ENCODE measurements at places on chromosomes 16 and 17.

DNA sequence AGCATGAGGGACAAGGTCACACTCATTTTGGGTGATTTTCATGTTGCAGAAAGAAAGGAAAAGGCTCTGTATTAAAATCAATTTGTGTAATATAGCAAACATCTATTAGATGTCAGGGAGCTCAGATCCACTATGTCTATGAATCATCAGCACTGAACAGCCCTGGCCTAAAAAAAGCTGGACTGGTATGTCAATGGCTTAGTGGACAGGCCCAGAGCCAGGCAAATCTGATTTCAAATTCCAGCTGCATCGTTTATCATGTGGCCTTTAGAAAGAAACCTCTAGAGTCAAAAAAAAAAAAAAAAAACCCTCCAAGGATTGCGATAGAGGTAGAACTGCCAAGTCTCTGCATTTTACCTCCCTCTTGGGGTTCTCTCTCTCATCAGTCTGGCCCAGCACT is 5.4 kb downstream of the GAS7 start:
- peak; percentile 96 for DNase-seq

DNA sequence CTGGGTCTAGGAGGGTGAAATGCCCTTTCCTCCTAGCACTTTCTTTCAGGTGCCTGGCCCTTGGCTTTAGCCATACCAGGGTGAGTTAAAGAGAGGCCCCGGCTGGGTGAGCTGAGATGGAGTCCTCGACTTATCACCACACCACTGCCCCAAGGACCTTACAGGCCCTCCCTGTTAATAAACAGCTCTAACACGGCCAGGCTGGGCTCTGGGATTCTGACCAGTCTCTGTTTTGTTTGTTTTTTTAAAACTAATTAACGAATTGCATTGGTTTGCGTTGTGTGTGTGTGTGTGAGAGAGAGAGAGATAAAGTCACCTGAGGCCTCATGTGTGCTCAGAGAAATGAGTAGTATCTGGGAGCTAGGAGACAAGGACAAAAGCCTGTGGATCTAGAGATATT is 14.3 kb downstream of the MYL4 start:
- DNase-seq = no peak

GRCh38 chr17:80598813-80599545 is 54.3 kb downstream of the RPTOR start:
- no peak for DNase-seq

- no peak for DNase-seq
Measured at GRCh38 chr16:89502081-89502843, 5.9 kb upstream of the SPG7 start.

DNA sequence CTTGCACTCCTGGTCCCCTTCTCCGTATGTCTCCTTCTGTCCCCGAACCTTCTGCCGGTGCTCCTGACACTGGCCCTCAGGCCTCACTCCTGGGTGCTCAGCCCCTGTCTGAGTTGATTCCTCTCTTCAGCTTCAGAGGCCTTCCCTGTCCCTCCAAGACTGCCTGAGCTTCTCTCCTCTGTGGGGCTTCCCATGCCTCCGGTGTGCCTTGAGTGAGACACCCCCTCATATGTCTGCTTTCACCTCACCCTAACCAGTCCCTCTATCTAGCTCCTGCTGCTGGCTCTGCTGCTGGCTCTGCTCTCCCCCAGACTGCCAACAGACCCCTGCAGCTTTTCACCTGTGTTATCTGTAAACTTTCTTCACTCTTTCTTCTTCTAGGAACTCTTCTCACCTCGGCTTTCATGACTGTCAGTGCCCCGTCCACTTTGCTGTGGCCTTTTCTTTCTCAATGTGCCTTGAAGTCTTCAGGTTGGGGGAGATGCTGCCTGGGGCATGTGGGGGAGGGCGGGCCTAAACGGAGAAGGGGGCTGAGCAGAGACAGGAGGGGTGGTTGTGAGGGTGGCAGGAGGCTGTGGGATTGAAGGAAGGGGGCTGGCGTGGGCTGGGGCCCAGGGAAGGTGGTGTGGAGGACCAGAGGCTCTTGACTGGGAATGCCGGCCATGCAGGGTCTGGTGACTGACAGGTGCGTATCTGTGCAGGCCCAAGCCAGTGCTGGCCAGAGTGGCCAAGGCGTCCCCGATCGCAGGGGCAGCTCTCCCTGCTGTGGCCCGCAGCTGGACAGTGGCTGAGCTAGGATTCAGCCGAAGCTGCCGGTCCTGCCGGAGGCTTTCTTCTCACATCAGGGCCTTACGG is 81.3 kb downstream of the METRNL start:
- DNase-seq = no peak

GRCh38 chr17:31200287-31200686 is 96.8 kb downstream of the OMG start:
- DNase-seq = peak; percentile 15

- peak; percentile 67 for DNase-seq
Measured at GRCh38 chr16:84720177-84720579, 20.4 kb downstream of the USP10 start.

DNA sequence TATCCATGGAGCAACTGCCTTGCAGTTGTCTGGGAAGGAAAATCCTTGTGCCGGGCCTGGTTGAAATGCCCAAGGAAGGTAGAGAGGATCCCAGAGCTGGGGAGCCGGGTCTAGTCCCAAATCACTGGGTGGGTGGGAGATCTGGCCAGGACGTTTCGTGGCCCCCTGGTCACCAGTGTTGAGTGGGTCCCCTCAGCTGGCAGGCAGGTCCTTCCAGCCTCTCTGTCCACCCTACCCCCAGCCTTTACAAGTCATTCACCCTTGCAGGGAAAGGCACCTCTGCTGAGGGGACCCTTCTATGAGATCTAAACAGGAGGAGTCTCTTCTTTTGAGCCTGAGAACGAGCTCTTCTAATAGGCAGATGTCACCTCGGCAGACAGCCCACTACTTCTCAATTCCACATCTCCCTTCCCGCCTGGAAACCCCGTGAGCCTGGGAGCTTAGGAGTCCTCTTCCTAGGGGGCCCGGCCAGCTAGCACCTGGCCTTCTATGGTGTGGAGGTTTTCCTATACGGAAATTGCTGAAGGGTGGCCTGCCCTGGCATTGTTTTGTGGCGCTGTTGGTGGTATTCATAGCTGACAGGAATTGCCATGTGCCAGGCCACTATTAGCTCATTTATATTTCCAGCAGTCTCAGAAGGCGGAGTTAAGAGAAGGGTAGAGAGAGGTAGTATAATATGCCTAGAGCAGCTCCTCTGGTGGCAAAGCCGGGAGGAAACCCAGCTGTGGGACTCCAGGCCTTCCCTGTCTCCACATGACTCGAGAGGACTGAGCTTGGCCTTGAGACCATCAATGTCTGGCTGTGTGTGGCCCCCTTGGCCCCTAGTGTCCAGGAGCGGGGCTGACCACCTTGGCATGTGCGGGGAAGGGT is 13.3 kb downstream of the MPRIP start:
- no peak for DNase-seq

- DNase-seq = no peak
Measured at GRCh38 chr16:14672403-14672971, 21.6 kb downstream of the PLA2G10 start.

DNA sequence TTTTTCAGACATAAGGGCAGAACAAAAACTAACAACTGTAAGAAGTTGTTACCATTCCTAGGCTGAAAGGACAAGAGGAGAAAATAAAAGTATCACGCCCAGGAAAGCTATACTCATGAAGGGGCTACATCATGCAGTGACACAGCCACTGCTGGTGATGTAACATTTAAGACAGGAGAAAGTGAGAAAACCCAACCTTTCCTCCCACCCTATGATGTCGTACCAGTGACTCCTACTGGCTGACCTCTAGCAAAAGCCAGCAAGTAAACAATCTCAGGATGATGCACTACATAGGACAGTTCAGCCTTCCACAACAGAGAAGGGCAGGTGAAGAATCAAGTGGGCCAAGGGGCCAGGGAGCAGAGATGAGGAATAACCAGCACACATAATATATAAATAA is 14.0 kb upstream of the OR1E2 start:
- DNase-seq = no peak

DNA sequence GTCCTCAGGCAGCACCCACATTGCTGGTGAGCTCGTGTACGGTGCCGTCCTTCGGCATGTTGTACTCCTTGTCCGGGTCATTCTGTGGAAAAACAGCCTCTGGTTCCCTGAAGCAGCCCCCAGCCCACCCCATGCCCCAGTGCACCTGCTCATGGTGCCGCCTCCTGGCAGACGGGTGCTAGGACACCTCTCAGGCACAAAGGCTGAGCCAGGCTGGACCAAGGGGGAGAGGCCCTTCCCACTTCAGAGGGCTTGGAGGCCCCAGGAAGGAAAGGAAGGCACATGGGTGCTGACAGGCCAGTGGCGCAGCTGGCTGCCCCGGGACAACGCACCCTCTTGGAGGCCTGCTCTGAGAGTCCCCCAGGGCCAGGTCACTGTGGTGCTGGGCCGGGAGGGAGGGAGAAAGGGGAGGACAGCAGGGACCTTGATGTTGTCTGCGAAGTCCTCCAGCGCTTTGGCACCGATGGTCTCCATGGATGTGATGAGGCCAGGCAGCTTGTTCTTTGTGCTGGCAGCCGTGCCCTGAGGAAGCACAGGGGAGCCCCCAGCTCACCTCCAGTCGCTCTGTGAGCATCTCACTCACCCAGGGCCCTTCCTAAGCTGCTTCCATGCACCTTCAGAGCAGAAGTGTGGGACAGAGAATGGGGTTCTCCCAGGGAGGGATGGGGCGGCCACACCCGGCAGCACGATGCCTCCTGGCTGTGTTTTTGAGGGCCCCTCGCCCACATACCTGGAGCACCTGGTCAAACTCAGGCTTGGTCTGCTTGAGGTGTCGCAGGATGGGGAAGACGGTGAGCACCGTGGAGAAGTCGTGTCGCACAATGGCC is 9.3 kb downstream of the ZACN start:
- no peak for DNase-seq

Measured in fibroblast of upper back skin (primary cell).